Esophagus squamous epithelium (tissue), 5 donors: ENCODE measurements at places on chromosomes 16 and 17.

GRCh38 chr16:26658915-26659314, 407.8 kb upstream of the C16orf82 start:
- DNase-seq = no peak

- DNase-seq = no peak
These were observed 14.2 kb downstream of the GAS7 start for GRCh38 chr17:10183931-10184930.

- no peak for DNase-seq
These were observed 136.7 kb downstream of the XYLT1 start for GRCh38 chr16:17334096-17334495.

GRCh38 chr17:80819422-80820164, 172.0 kb upstream of the CHMP6 start:
- no peak for DNase-seq

DNA sequence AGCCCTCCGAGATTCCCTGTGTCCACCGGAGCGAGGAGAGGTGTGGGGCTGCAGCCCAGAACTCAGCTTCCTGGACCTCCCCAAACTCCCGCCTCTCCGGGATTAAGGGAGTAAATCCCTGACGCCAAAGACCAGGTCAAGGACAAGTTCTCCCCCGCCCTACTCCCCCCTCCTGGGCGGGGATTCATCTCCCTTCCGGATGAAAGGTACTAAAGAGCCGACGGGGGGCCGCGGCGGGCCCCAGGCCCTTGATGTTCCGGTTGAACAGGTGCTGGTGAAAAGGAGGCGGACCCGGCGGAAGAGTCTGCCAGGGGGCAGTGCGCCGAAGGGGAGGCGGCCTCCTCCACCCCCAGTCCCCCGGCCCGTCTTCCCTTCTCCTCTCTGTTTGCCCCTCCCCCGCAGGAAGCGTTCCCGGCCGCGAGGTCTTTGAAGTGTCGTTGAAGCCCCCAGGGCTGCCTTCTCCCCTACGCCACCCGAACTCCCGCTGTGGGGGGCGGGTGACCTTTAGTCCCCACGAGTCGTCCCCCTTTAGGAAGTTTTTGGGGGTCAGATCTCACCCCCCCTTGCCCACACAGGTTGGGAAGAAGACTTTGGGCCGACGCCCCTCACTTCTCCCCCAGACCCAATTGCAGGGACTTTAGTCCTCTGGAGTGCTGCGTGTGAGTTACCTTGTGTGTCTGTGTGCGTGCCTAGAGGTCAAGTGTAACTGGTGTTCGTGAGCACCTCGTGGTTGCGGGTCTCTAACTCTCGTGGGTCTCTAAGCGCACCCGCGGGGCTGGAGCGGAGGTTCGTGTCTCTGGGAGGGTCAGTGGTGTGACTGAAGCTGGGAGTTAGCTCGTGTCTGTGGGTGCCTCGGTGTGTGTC, 1.1 kb upstream of the MLLT6 start:
- peak; percentile 32 for DNase-seq

DNA sequence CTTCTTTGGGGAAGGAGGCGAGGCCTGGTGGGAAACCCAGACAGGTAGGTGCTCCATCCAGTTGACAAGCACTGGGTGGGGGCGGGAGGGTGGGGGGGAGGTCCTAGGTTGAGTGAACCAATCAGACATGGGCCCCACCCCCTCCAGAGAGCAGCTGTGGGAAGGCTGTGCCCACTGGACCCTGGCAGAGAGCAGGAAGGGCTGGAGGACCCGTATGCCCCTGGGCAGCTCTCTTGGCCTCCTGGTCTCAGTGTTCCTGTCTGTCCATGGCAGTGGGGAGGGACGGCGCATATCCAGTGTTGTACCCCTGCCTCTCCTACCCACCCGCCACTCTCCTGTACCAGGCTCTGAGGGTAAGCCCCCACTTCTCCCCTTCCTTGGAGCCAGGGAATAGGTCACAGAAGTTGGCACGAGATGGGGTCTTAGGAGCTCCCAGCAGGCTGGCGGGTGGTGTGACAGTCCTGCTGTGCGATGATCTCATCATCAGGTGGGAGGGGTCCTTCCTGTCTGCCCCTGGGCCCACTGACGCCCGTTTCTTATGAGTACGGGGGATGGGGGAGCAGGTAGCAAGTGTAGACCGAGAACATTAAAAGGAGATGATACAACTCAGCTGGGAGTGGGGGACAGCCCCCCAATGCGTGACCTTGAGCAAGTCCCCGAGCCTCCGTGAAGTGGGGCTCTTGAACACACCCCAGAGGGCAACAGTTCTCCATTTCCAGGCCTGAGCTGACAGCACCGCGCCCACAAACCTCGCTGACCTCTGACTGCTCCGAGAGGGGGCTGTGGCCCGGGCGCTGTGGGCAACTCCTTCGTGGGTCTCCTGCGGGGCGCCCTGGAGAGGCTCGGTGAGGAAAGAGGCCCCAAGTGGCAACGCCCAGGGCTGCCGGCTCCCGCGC, 1.2 kb upstream of the ZFPM1 start:
- DNase-seq = no peak

DNA sequence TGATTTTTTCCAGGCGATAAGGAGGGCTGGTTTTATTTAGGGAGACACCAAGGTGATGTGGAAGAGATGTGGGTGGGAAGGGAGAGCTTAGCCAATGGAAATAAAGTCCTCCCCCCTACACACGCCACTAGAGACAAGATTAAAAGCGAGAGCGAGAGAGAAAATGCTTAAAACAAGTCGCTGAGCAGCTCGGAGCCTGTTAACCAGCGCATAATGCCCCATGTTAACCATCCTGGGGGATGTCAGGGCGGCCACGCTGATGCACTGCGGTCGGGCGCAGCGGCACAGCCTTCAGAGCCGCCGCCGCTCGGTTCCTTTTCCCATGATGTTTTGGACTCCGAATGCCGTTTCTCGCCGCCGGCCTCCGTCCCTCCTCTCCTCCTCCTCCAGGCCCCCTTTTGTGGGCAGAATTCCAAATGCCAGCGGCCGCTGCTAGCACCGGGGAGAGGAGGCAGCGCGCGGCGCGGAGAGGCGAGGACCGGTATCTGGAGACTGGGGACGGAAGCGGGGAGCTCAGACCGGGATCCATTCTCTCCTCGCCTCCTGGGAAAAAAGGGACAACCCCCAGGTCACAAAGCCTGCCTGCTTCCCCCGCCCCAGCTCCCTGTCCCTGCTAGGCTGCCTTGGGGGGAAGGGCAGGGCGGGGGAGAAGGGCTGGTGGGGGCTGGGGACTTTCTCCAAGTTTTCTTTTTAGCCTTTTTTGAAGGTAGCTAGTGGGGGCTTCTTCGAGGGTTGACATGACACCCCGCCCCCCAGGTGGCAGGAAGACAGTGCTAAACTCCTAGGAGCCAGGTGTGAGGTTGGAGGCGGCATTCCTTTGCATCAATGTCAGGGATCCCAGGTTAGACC, 98.1 kb upstream of the CCL2 start:
- DNase-seq = no peak

DNA sequence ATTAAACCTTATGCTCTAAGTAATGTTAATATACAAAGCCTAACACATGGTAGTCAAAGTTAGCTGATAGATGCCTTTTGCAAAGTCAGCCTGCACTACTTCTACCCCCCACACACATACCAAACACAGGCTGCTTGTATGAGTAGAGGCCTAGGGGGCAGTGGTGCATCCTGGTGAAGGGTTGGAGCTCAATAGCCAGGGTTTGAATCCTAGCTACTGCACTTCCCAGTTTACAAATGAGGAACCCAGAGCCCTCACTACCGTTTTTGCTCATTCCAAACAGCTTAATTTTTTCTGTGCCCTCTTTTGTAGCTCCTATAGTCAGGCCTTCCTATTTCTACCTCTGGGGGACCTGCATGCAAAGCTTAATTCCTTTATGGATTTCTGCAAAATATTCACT, 18.9 kb upstream of the HYDIN start:
- no peak for DNase-seq

GRCh38 chr16:73337373-73338296, 289.7 kb upstream of the ZFHX3 start:
- DNase-seq = no peak

DNA sequence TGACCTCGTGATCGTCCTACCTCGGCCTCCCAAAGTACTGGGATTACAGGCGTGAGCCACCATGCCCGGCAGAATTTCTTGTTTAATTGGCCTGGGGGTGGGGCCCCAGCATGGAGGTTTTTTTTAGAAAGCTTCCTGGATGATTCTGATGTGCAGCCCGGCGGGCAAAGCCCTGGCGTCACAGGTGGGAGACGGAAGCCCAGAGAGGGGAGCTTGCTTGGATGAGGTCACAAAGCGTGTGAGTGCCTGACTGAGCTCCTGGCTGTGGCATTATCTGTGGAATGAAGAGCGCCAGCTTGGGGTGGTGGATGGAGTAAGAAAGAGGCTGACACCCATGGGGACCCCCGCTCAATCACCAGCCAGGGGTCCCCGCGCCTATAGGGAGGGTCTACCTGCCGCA, 4.1 kb downstream of the VASN start:
- DNase-seq = no peak

GRCh38 chr17:2070241-2071023, 15.5 kb downstream of the HIC1 start:
- DNase-seq = no peak

DNA sequence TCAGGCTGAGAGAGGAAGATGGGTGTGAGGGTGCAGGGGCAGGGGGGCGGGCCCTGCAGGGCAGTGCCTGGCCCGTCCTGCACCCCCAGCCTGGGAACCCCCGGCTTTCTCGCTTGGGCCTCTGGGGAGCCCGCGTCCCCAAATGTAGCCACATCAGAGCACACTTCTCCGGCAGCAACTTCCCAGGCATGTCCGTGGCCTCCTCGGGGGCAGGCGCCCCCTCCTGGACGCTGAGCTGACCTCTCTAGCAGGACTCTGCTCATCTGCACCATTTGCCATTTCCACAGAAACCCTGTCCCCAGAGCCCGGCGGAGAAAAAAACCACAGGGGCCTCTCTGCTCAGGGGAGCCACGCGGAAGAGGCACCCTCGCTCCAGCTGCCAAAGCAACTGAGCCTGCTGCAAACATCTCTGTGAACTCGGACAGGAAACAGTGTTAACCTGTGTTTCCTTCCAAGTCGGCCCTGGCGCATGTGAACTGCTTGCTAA, 63.4 kb downstream of the KLHDC4 start:
- DNase-seq = no peak

DNA sequence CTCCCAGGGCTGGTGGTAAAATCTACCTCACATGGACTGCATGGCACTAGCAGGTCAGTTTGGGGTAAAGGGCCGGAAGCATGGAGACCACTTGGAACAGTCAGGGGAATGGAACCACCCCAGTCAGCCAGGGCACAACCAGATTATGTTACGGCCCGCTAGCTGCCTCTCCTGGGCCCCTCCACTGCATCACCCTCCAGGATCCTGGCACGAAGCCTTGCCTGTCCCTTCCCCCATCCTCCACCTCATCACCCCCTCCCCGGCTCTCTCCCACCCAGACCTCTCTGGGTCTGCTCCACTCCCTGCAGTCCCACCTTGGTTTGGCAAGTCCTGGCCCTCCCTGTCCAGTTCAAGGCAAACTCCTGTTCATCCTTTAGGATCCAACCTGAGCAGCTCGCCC, 91.7 kb downstream of the CLEC16A start:
- no peak for DNase-seq

- no peak for DNase-seq
These were observed 6.1 kb downstream of the DBNDD1 start for GRCh38 chr16:90012991-90013745.

DNA sequence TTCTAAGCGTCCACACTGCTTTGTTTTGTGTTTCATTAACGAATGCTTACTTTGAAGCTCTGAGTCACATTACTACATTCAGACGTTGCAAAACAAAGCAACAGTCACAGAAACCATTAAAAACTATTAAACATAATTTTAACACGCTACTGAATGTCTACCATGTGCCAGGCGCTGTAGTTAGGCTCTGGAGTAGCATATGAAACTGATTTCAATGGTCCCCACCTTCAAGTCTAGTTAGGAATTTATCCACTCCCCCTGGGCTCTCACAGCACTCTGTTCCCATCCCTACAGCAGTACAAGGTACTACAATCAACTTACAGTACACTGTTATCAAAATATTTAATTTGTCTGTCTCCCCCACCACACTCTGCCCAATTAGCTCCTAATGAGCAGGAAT, 631 bp downstream of the UTP6 start:
- DNase-seq = no peak
